Sigmoid colon (tissue), 7 donors: ENCODE measurements at places on chromosomes 1 and 21. TPM values are rescaled to one million over a fixed set of nuclear protein-coding genes. Genes with fewer than 3 reads are reported as not detected.
A peak's percentile ranks its signal among the peaks of the same experiment; 100 is the strongest.

HENMT1 gene
- 2.3 TPM for total RNA-seq

BSDC1 gene
- 69.9 TPM for total RNA-seq

GRCh38 chr1:44380666-44381177 is 24.3 kb upstream of the RNF220 start:
- no peak overlapping the region for H3K27ac ChIP-seq
- no peaks in the 10 kb centered on the region for H3K4me1 ChIP-seq
- no peaks in the 10 kb centered on the region for H3K36me3 ChIP-seq
- DNase-seq: no peak
- no peak overlapping the region for H3K4me3 ChIP-seq

DNA sequence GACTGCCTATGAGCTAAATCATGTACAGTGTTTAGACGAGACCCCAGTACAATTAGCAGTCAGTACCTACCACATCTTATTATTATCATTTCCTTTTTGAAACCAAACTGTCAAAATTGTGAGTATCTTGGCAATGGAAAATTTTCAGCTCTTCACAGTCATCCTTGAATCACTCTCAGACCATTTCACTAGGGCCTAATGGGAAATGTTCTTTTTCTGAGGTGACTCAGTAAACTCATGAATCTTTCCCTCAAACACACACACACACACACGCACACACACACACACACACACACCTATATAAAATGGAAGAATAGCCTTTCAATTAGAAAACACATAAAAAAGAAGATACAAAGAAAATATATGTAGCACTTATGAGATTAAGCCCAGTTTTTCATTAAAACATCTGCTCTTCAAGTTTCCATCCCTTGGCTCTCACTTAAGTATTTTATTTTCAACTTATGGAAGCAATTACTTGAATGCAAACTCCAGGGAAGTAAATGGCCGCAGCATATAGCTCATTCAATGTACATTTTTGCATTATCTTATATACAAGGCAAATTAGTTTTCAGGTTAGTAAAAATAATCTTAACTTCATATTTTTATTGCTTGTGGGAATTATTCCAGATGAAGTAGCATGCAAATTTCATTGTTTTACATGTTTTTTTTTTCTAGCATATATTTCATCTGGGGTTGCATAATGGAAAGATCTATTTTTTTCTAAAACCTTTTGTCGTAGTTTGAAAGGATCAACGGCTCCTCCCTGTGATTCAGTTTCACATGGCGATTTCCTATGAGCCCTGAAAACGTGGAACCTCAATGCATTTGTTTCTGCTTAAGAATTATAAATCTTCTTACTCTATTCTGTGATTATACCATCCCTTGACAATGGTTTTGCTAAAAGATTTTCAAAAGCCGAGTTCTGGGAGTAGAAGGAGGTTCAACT is 46.3 kb upstream of the TMPRSS15 start:
- no peaks in the 10 kb centered on the region for H3K27me3 ChIP-seq
- no peaks in the 10 kb centered on the region for H3K36me3 ChIP-seq
- H3K27ac ChIP-seq: no peak overlapping the region
- no peak for DNase-seq
- H3K4me1 ChIP-seq: no peaks in the 10 kb centered on the region

GRCh38 chr1:205444931-205445645 is 10.8 kb downstream of the BLACAT1 start:
- H3K27ac ChIP-seq: peak overlapping the region; percentile 73
- no peaks in the 10 kb centered on the region for H3K36me3 ChIP-seq
- DNase-seq: peak; percentile 93
- peak overlapping the region; percentile 35 for H3K4me3 ChIP-seq
- H3K4me1 ChIP-seq: peaks cover 8% of the 10 kb centered on the region

DNA sequence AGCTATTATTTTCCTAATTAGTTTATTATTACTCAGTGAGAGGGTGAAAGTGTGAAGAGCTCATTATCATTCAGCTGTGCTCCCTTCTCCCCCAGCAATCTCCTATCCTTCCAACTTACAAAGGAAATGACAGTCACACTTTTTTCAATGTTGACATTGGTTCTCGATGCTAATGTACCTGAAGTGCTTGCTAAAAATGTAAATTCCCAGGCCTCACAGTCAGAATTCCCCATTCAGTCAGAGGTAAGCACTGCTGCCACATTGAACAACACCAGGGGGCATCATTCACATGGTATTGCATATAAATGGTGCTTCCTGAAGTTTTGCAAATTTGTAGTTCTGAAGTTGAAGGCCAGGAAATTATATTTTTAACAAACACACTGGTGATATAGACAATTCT is 132.7 kb upstream of the FOXD3 start:
- H3K4me1 ChIP-seq: no peaks in the 10 kb centered on the region
- H3K27me3 ChIP-seq: no peaks in the 10 kb centered on the region
- no peaks in the 10 kb centered on the region for H3K36me3 ChIP-seq
- no peak overlapping the region for H3K27ac ChIP-seq
- no peak for DNase-seq

GRCh38 chr1:62438163-62438562 is 1.3 kb downstream of the USP1 start:
- no peaks in the 10 kb centered on the region for H3K4me1 ChIP-seq
- DNase-seq: no peak
- H3K36me3 ChIP-seq: no peaks in the 10 kb centered on the region
- H3K27me3 ChIP-seq: no peaks in the 10 kb centered on the region
- peak overlapping the region; percentile 87 for H3K4me3 ChIP-seq

DNA sequence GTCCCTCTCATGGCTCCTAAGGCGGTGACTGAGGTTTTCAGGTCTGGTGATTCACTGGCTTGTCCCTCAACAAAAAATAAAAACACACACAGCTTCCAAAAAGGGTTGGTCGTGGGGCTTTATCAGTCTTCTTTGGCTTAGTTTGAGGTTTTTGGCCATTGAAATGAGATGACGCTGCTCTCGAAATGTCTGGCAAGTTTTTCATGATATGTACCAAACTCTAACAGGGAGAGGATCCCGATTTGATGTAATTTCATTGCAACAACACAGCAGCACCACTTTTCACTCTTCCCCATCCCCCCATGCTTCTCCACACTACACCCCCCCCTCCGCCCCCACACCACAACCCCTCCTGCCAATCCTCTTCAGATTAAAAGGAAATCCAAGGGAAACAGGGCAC is 187.1 kb upstream of the NFIA start:
- H3K4me1 ChIP-seq: no peaks in the 10 kb centered on the region
- DNase-seq: no peak
- H3K27me3 ChIP-seq: no peaks in the 10 kb centered on the region
- no peaks in the 10 kb centered on the region for H3K36me3 ChIP-seq

DNA sequence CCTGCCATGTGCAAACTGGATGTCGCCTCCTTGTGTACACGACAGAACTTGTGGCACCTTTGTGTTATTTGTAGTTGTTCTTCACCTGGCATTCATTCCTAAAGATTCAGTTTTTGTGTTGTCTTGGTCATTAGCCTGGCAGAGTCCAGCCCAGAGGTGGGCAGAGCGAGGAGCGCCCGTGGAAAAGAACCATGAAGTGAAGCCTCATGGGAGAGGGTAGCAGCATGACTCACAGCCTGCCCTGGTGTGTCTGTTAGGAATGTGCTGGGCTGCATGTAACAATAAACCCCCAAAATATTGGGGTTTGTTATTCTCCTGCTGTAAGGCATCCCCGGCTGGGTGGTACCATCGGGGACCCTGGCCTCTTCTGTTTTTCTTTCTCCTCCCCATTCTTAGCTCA is 124.9 kb upstream of the TMEM51 start:
- no peak for DNase-seq
- H3K27ac ChIP-seq: no peak overlapping the region
- H3K27me3 ChIP-seq: no peaks in the 10 kb centered on the region
- H3K4me3 ChIP-seq: no peak overlapping the region

ATP1A2 gene
- 60.7 TPM for total RNA-seq

GRCh38 chr1:94039871-94040569 is 80.9 kb downstream of the ABCA4 start:
- H3K27ac ChIP-seq: peak overlapping the region; percentile 60
- no peak overlapping the region for H3K4me3 ChIP-seq
- no peaks in the 10 kb centered on the region for H3K4me1 ChIP-seq
- DNase-seq: peak; percentile 84

HFM1 gene
- total RNA-seq: 4.3 TPM

CD5L gene
- not detected for total RNA-seq

TRAPPC10 gene
- total RNA-seq: 26.6 TPM

GRCh38 chr1:236284291-236284721 is 2.5 kb upstream of the ERO1B start:
- H3K4me1 ChIP-seq: no peaks in the 10 kb centered on the region
- no peak for DNase-seq
- no peaks in the 10 kb centered on the region for H3K27me3 ChIP-seq
- H3K27ac ChIP-seq: no peak overlapping the region
- no peak overlapping the region for H3K4me3 ChIP-seq
- no peaks in the 10 kb centered on the region for H3K36me3 ChIP-seq

- H3K36me3 ChIP-seq: no peaks in the 10 kb centered on the region
- H3K4me3 ChIP-seq: no peak overlapping the region
Observed at GRCh38 chr1:54968551-54968950, 11.9 kb upstream of the TMEM61 start.

GRCh38 chr1:64599242-64599641 is 129.3 kb downstream of the CACHD1 start:
- H3K4me3 ChIP-seq: no peak overlapping the region
- no peaks in the 10 kb centered on the region for H3K36me3 ChIP-seq
- H3K4me1 ChIP-seq: no peaks in the 10 kb centered on the region
- no peak overlapping the region for H3K27ac ChIP-seq

HES2 gene
- not detected for total RNA-seq

HSD3B2 gene
- total RNA-seq: not detected

CELA3B gene
- not detected for total RNA-seq

DNA sequence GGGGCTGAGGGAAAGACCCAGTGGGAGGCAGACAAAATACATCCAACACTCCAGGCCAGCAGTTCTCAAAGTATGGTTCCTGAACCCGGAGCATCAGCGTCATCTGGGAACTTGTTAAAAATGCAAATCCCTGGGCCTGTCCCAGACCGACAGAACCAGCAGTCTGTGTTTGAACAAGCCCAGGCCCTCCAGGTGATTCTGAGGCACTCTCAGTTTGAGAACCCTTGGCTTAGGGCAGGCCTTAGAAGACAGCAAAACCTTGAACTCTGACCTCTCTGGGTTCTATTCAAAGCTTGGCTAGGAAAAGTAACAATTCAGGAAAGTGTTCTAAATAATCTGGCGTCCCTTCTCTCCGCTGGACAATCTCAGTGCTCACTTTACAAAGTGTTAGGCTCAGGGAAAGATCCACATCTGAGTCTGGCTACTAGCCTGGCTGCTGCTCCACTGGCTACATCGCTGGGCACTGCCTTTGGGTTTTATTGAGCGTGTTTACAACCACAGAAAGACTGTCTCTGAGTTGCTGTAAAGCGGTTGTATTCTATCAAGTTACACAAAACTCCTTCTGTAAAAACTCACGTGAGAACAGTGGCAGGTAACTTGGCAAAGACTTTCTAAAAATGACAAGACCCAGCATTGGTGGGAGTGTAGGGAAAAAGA is 166.1 kb downstream of the HIVEP3 start:
- no peak overlapping the region for H3K27ac ChIP-seq
- no peaks in the 10 kb centered on the region for H3K27me3 ChIP-seq
- no peaks in the 10 kb centered on the region for H3K36me3 ChIP-seq
- DNase-seq: peak; percentile 26
- no peaks in the 10 kb centered on the region for H3K4me1 ChIP-seq

ROR1 gene
- total RNA-seq: 31.0 TPM

DNA sequence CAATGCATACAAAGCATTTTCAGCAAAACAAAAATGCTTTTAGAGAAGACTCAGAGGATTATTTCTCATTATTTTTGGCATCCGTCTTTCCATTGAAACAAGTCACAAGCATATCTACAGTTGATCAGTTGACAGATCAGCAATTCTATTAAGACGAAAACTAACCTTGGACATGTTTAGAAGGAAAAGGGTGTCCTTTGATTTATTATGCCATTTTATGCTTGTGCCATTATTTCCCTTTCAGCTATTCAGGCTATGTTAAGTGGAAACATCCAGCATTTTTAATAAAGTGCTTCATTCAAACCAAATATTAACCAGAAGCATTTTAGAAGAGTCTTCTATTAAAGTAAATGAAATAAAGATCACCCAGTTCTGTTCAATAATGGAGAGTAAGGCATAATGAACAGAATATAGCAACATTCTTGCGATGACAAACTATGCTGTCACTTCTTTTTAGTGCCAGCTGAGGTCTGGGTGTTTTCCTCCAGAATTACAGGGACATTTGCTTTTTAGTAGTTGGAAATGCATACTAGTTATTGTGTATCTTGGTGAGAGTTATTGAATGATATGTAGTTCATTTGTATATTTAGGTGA is 481.4 kb downstream of the PLA2G4A start:
- no peaks in the 10 kb centered on the region for H3K4me1 ChIP-seq
- no peak overlapping the region for H3K4me3 ChIP-seq
- H3K27me3 ChIP-seq: no peaks in the 10 kb centered on the region
- no peaks in the 10 kb centered on the region for H3K36me3 ChIP-seq
